Adipocyte (in vitro differentiated cells): ENCODE measurements at places on chromosomes 4 and X.

DNA sequence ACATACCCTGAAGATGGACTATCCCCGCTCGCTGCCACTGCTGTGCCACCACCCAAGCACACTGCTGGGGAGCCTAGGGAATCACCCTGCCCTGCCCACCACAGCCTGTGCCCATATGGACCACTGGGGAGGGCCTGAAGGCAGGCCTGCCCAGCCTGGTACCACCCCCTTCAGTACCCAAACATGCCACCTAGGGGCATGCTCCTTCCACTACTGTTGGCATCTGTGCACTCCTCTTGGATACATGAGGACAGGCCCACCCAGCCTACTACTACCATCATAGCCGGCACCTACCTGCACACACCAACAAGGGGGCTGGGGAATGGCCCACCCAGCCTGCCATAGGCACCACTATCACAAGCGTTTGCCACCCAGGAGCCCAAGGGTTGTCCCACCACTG is 30.1 kb upstream of the PRDX4 start:
- no peak for DNase-seq

DNA sequence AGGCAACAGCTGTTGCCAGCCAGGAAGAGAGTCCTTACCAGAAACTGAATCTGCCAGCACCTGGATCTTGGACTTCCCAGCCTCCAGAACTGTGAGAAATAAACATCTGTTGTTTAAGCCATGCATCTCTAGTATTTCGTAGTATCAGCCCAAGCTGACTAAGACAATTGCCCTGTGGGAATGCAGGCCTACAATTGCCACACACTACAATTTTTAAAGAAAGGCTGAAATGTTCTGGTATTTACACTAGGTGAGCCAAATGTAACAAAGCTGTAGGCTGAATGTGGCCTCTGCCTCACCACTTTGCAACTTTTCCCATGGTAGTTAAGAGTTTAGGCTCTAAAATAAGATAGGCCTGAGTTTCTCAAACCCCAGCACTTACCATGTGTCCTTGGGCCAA is 59.1 kb downstream of the SPATA18 start:
- no peak for DNase-seq

- DNase-seq, result no peak
Observed at GRCh38 chr4:181319629-181320028, 923.6 kb upstream of the TENM3 start.

GRCh38 chrX:11073381-11073780 is 37.8 kb upstream of the HCCS start:
- DNase-seq, result no peak

DNA sequence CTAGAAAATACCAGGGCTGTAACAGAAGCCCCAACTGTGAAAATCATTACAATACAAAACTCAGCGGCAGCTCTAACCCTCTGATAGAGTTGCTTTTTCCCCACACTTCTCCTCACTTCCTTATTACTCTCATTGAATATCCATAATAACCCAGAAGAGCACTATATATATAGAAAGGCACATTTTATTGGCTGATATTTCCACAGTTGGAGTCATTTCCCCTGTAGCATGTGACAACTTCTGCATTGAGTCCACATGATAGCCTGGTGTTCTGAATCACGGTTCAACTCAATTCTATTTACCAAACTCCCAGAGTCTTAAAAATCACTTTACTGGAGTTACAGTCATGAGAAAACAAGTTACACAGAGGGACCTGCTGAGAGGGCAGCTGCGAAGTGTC is 46.6 kb upstream of the NWD2 start:
- DNase-seq, result no peak
